ENCODE measurements at places on chromosomes 16 and 17.

DNA sequence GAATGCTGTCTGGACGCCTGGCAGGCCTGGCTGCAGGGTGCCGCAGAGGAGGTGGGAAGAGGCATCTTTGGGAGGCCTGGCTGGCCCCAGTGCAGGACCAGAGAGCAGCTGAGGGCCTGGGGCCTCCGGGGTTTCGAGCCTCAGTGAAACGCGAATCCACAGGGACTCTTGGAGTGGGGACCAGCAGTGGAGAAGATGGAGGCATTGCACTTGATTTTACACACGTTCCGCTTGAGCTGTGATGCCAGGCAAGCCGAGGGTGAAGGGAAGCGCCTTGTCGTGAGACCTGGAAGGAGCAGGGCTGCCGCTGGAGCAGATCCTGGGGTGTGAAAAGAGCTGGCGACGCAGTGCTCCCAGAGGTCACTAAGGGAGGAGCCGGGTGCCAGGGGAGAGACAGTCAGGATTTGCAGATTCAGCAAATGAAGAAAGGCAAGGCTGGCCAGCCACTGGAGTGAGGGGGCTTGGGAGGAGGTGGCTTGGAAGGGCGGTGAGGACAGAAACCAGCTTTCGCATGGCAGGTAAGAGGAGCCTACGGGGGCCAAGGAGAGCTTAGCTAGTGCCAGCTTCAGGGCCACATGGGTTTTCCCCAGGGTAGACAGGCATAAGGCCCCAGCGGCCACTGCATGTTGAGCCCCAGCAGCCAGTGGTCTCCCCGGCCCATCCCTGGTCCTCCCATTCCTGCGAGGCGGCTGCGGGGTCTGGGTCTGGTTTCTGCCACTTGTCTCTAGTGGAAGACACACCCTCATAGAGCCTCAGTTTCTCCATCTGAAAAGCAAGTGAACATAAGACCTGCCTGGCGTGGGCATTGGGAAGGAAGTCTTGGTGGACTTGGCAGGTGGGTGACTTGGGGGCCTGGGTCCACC is 175.2 kb upstream of the CHMP6 start:
- no peak for DNase-seq

GRCh38 chr16:22214889-22215288 is 8.8 kb downstream of the EEF2K start:
- DNase-seq = no peak

GRCh38 chr16:63617047-63617989 is 1504.5 kb downstream of the CDH11 start:
- no peak for DNase-seq

- DNase-seq = peak; percentile 12
Observed at GRCh38 chr16:21103941-21104860, 46.4 kb downstream of the DNAH3 start.

DNA sequence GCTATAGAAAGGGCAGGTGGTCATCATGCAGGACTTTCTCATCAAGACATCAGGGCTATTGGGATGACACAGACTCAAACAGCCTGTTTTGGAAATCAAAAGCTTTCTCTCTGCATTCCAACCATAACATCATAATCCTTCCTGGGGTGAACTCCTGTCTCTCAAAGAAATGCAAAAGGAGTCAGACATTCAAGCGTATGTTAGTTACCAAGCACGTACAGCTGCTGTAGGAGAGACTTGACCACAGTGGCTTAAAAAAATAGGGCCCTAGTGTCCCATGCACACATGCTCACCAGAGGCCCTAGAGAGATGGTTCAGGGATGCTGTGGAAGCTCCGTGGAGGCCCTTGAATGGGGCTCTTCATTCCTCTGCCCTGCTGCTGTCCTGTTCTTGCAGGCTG is 24.6 kb upstream of the FOXF1 start:
- DNase-seq = no peak

- DNase-seq = no peak
Observed at GRCh38 chr17:65174974-65175373, 37.8 kb downstream of the RGS9 start.

DNA sequence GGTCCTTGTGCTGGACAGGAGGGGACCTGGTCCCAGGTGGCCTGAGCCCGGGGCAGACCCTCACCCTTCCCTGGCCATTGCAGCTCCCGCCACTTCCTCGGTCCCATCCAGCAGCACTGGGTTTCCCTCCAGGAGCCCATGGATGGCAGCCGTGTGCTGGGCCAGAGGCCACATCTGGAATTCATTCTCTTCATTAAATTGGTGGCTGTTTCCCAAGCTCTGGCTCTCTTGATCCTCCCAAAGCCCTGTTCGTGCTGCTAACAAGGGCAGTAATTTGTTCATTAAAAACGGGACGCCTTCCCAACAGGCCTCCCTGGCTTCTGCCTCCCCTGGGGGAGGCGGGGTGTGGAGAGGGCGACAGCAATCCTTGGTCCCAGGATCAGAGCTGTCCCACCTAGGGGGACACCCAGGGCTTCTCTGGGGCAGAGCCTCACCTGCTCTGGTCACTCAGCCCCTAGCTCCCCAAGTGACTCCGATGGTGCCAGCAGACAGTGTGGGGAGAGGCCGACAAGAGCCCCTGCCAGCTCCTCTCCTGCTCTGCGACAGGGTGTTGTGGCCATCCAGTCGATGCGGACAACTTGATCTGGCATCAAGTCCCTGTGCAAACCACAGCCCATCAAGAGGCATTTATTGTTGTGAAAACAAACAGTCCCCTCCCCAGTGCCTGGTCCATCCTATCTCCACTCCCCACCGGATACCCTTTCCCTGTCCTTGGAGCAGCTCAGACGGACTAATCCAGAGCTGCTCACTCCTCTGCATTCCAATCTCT is 44.0 kb downstream of the SDK2 start:
- no peak for DNase-seq

- DNase-seq = no peak
Observed at GRCh38 chr16:67304020-67304419, 22.5 kb downstream of the KCTD19 start.

GRCh38 chr16:84967828-84968227 is 43.5 kb downstream of the ZDHHC7 start:
- no peak for DNase-seq

All from hematopoietic multipotent progenitor cell (in vitro differentiated cells).